ENCODE measurements at places on chromosomes 4 and X.

GRCh38 chr4:1588306-1588705 lies 95.8 kb downstream of the FAM53A start:
- no peak for DNase-seq

GRCh38 chrX:120768254-120768653 lies 107.4 kb downstream of the CT47B1 start:
- no peak for DNase-seq

DNA sequence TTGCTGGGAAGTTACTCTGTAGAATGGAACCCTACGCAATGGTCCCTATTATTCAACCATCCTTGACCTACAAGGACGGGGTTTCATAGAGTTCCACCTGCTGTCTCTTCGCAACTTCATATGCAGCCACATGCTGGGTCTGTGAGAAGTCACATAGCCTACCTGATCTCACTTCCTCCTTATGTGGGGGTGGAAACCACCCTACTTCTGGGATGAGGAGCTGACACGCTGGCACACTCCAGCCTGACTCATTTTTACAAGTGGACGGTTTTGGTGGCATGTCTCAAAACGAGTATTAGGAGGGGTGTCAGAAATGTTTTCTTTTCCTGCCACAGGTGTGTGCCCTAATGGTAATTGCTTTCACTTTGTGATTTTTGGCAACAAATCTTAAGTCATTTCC lies 36.8 kb upstream of the ARSD start:
- no peak for DNase-seq

DNA sequence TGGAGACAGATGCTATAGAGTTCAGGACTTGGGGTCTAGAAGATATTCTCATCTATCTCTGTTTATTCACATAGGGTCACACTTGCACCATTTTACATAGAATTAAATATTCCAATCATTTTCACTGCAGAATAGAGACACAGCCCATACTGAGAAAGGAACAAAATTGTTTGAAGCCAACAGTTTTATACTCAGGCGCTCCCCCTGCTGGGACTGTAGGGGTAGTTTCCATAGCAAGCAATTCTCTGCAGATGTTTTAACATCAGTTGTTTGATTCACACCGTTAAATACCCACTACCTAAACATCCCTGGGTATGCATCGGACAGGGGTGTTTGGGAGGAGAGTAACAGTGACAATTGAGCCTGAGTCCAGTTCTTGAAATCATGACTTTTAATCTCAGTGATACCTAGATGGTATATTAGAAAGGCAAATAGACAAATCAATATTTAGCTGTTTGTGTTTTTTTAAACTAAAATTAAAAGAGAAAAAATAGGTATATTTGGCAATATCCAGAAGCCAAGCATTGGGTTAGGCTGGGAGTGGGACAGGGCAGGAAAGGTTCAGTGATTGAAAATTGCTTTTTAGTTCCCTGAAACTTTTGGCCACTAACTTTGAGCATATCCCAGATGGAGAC lies 33.8 kb downstream of the LONRF3 start:
- DNase-seq, result peak; percentile 16

DNA sequence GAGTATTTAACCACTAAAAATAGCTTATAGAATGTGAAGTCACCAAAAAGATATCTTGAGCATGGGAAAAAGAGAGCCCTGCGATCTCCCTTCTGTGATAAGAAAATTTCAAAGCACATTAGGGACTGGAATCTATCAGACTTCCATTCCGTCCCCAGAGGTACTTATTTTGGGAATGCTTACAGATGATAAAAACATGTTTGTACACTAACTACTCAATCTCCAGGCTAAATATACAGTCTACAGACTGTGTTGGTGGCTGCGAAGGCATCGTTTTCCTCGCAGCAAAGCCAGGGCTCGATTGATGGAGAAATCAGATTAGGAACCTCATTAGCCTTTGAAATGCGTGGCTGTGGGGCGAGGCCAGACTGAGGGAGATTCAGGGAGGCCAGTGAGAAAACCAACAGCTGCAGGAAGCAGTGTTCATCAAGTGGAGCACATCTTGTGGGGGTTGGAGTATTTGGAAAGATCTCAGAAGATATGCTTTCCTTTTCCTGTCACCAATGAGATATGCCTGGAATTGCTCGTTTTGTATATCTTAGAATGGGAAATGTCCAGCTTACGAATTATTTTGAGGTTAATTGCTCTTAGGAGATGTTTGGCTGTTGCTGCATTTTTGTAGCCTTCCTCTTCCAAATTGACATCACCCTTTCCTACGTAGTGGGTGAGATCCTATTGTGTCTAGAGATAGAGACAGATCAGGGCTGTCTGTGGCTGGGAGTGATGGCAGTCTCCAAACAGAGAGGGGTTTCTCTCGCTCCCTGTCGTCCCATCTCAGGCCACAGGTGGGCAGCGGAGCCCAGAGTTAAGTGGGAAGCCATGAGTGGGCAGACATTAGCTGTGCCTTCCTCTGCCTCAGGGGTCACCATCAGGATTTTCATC lies 224.9 kb upstream of the FAT1 start:
- DNase-seq, result no peak

DNA sequence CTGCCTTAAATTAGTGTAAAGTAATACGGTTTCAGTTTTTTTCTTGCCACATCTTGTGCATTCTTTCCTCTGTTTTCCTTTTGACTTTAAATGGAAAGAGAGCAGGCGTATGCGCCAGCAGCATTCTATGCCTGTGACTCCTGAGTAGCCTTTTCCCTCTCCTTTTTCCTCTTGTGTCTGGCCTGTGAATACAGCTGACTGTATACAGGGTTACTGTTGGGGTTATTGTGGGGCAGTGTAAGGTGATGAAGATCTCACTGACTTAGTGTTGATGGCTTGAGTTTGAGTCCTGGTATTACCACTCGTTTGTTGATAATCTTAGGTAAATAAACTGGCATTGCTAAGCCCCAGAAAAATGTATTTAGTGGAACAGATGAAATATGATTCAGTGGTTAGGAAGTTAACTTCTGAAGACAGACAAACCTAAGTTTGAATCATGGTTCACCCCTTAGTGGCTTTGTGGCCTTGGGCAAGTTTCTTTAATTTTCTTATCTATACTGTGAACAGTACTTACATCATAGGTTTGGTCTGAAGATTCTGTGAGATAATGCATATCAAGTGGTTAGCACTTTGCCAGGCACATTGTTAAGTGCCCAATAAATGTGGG lies 105.1 kb downstream of the FNIP2 start:
- DNase-seq, result peak; percentile 12

DNA sequence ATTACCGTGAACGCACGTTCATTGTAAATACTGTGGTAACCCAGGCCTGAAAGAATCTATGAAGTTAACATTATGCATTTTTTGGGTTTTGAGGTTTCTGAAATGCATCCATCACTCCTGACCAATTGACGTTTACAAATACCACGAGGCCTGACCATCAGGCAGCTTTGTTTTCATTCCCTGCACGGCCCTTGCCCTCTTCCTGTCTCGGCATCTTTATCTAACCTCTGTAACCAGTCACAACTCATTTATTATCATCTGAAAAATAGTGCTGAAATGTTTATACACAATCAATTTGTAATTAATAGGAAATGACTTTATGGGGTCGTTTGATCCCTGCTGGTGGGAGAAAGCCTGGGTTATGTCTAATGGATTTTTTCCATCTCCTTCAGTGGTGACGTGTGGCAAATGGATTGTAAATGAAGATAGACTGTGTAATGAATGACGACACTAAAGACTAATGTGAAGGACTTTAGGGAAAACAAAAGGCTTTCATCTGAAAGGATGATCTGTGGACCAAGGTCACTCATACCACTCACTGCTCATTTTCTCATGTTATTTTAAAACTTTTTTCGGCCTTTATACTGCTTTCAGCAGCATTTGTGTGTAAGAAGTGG lies 102.7 kb upstream of the SORBS2 start:
- DNase-seq, result no peak

GRCh38 chr4:127623797-127624083 lies 9.0 kb upstream of the INTU start:
- DNase-seq, result no peak

- DNase-seq, result no peak
Observed at GRCh38 chr4:109850601-109851000, 2.7 kb downstream of the LRIT3 start.

- DNase-seq, result no peak
Observed at GRCh38 chr4:39908284-39908683, 69.4 kb downstream of the PDS5A start.

DNA sequence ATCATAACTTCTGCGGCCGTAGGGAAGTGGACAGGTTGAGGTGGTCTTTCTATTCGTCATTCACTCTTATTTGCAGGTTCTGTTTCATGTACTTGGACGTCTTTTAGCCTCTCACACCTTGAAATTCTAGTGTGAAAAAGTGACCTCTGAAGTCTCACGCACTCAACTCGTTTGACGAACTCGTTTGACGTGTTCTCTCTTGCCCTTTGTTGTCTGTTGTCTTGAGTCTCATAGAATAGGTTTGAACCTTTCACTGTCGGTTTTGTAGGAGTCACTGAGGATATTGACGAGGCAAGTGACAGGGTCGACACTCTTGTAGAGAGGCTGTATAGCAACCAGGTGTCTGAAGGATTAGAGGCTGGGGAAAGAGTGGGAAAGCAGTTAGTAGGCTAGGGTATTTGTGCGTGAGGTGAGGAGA lies 1.1 kb upstream of the PGRMC2 start:
- peak; percentile 57 for DNase-seq

DNA sequence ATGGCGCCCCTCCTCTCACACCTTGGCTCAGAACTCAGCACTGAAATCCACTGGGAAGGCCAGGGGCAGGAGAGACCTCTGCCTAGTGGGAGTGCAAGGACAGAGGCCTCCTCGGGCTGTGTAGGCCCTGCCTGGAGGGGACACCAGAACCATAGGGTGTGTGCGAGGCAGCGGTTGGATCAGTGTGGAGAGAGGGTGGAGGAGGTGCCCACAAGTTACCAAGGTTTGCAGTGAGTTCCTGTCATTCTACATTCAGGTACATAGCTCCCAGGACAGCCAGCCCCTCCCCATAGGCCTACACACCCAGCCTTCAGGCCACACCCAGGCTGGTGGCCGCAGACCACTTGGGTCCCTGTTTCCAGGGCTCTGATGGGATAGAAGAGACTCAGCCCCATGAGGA lies 19.2 kb upstream of the SPON2 start:
- no peak for DNase-seq

GRCh38 chr4:119068529-119068962 lies 67.1 kb upstream of the MYOZ2 start:
- DNase-seq, result no peak

DNA sequence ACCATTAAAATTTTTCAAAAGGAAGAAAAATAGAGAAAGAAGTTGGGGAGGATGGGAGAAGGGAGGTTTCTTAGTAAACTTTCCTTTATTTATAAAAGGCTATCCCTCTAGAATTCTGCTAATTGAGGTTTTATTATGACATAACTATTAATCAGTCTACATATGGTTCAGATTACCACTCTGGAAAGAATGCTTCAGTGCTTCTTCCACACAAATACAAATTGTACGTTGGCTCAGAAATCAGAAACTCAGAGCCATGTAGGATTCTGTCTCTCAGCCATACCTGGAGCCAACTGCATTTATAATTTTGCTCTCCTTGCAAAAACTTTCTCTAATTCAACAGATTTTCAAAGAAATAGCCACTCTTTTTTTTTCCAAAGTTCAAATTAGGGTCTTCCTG lies 37.1 kb downstream of the SRPX start:
- no peak for DNase-seq

GRCh38 chrX:71147496-71148277 lies 3.0 kb downstream of the NLGN3 start:
- DNase-seq, result no peak

- no peak for DNase-seq
Observed at GRCh38 chr4:118714682-118715081, 29.5 kb downstream of the METTL14 start.

- DNase-seq, result no peak
Observed at GRCh38 chrX:140360284-140360683, 144.6 kb downstream of the SOX3 start.

GRCh38 chrX:115067812-115068211 lies 50.4 kb upstream of the IL13RA2 start:
- no peak for DNase-seq

GRCh38 chrX:72685810-72686456 lies 28.2 kb downstream of the PHKA1 start:
- DNase-seq, result no peak

GRCh38 chrX:112832481-112833095 lies 8.0 kb downstream of the AMOT start:
- no peak for DNase-seq

DNA sequence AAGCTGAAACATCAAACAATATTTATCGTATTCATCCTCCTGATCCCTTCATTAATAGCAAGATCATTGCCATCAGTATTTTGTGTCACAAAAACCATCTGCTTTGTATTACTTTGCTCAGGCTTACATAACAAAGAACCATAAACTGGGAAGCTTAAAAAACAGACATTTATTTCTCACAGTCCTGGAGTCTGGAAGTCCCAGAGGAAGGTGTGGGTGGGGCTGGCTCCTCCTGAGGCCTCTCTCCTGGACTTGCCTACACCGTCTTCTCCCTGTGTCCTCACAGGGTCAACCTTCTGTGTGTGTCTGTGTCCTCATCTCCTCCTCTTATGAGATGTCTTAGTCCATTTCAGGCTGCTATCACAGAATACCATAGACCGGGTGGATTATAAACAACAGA lies 61.3 kb upstream of the MXRA5 start:
- DNase-seq, result no peak

GRCh38 chrX:65266482-65266881 lies 268.1 kb downstream of the LAS1L start:
- no peak for DNase-seq

DNA sequence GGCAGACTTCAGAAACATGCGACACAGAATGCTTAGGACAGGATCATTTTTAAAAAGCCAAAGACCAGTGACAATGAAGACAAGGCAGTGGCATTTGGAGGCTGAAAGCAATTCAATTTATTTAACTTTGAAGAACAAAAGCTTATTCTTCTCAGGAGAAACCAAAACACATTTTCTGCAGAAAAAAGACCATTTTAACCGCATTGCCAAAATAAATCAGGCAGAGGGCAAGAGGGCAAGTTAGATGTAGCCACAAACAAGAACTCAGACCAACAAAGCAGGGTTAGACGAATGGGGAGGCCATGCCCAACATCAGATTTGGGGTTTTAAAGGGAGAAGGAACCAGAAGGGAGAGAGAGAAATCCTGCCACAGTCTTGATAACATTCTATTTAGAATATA lies 58.9 kb downstream of the RELL1 start:
- no peak for DNase-seq

DNA sequence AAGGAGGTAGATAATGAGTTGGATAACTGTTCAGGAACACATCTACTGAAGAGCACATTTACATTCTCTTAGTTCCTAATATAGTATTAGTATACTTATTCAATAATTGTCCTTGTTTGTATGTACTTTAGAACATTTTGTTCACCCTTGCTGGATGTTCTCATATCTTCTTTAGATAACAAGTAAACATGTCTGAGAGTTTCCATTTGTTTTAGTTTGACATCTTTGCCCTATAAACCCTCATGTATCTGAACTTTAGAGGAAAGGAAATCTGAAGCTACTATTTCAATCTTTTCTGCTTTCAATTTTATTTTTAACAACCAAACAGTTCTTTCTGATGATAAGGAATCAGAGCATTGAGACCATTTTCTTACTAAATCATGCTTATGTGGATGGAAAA lies 518.6 kb downstream of the RPA4 start:
- DNase-seq, result no peak

GRCh38 chrX:124504111-124504983 lies 158.0 kb downstream of the SH2D1A start:
- no peak for DNase-seq

GRCh38 chr4:24935856-24936255 lies 23.0 kb upstream of the CCDC149 start:
- DNase-seq, result no peak

- DNase-seq, result no peak
Observed at GRCh38 chr4:141275834-141276233, 55.1 kb downstream of the ZNF330 start.
